Hypothalamus (tissue), 51 donors: ENCODE measurements at places on chromosomes 2 and 18.

GRCh38 chr2:96816836-96817702 is 1.0 kb downstream of the CNNM3 start:
- no peak for DNase-seq

GRCh38 chr2:3586220-3586619 is 8.7 kb upstream of the COLEC11 start:
- no peak for DNase-seq

- DNase-seq = no peak
These were observed 2.2 kb downstream of the CNOT9 start for GRCh38 chr2:218570850-218571249.

DNA sequence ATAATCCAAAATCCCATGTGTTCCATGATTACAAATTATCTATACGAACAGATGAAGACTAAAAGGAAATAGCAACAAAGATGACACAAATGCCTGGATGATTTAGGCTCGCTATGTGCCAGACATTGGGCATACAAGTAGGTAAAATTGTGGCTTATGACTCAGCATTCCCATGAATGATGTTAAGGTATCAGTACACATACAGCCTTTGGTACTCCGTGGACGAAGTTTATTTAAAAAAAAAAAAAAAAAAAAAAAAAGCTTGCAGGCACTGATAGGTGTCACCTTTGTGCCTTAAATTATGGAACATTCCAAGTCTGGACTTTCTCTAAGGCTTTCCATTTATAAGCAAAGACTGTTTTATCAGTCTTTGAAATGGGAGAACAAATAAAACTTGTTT is 2.7 kb downstream of the CHAC2 start:
- no peak for DNase-seq

GRCh38 chr2:2887772-2888387 is 489.7 kb downstream of the EIPR1 start:
- DNase-seq = no peak

DNA sequence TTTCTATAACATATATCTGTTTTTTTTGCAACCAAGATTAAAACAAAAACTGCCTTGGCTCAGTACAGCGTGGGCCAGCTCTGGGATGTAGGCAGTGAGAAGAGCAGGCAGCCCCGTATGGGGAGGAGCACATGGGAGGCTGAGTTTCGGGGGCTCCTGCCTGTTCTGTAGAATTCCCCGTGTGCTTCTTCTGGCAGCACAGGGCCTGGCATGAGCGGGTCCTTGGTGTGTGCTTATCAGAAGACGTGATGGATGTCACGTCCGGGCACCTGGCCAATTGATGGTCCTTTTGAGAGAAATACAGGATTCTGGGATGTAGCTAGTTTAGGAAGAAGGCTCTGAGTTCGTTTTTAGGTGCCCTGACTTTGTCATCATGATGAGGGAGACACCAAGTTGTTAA is 16.2 kb downstream of the IMPA2 start:
- no peak for DNase-seq

- DNase-seq = no peak
These were observed 3.3 kb upstream of the GPBAR1 start for GRCh38 chr2:218257390-218257981.

DNA sequence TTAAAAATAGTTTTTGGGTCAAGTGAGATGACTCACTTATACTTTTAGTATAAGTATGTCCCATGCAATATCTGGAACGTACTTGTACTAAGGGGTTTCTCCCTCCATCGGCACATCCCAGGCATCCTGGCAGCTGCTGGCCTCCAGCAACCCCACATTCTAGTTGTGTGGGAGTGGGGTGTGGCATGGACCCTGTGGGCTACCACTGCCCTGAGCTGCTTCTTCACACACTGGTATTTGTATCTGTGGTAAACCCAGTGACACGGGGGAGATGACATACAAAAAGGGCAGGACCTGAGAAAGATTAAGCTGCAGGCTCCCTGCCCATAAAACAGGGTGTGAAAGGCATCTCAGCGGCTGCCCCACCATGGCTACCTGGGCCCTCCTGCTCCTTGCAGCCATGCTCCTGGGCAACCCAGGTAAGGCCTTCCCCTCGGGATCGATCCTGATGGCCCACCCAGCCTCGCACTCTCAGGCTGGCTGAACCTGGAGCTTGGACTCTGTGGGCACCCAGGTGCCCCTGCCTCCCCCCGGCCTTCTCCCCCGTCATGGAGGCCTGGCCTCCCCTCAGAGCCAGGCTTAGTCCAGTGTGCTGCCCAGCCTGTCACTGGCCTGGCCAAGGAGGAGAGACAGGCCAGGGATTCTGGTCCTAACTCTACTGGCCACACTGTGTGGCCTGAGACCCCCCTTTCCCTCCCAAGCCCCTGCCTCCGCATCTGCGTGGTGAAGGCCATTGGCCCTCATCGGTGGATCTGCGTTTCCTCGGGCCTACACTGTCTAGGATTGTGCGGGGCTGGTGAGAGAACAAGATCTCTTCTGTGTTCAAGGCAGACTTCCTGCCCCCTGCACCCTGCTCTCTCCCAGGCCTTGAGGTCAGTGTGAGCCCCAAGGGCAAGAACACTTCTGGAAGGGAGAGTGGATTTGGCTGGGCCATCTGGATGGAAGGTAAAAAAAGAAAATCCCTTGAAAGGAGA is at the start of gene GNLY:
Gene GNLY (plus strand): TSS at position 307 of the 974 bp plus-strand sequence. CDS start 61 bp downstream, at position 368.
- no peak for DNase-seq

DNA sequence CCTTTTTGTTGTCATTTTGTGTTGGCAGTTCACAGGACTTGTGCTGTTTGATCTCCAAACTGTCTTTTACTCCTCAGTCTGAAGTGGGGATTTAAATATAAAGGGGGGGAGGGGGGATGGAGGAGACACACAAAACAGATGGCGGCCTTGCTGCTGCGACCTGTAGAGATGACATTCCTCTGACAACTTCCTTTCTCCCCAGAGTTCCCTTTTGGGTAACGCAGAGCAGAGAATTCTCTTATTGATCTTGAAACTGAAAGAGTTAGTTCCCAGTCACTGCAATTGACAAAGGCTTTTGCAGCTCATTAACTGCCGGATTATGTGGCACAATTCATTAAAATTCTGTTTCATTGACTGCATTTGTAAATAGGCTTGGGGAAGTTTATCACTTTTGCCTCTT is 279.3 kb downstream of the TSN start:
- DNase-seq = no peak

DNA sequence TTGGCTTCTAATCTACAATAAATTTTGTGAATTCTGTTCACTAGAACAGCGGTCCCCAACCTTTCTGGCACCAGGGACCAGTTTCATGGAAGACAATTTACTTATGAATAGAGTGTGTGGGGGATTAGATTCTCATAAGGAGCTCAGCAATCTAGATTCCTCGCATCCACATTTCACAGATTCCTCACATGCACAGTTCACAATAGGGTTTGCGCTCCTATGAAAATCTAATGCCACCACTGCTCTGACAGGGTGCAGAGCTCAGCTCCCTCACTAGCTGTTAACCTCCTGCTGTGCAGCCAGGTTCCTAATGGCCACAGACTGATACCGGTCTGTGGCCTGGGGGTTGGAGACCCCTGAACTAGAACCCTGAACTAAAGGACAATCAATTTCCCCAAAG is 1568.6 kb upstream of the NXPH2 start:
- DNase-seq = no peak

DNA sequence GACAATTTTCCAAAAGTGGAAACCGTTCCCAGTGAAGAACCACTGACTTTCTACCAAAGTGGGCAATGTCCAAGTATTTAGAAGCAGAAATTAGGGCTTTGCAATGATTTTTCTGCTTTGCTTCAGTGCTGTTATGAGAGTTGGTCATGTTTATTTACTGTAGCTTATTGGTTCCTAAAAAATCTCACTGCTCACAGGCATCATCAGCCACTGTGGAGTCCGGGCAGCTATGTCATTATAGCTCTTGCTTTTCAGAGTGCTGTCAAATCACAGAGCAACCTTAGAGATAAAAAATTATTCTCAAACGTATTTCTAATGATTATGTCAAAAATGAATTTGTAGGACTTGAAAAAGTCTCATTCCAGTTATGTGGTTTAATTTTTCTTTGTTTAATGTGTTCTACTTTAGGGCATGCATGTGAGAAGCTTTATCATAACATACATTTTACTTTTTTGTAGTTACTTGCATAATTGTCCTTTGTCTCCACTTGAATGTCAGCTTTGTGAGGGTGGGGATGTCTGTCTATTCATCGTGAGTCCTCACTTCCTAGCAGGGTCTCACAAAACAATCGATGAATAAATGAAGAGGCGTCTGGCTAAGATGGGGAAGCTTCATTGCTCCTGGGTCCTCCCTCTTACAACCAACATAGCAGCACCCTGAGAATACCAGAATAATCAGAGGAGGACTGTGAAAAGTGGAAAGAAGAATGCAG is 117.6 kb downstream of the TPGS2 start:
- no peak for DNase-seq

GRCh38 chr2:175057078-175057685 is 52.0 kb upstream of the CHN1 start:
- DNase-seq = no peak

DNA sequence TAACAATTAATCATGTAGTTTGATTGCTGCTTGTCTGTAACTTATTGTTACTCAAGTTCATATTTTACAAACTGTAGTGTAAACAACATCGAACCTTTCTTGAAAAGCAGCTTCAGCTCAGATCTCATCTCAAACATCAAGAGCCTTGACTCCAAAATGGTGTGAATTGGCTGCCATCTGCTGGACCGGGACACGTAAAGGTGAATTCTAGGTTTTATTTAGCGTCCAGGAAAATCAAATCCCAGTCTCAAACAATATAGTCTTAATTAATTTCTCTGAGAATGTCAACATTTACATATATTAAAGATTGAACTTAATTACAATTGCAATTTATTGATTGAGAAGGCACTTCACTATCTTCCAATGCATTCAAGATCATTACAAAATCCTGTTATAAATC is 453.0 kb downstream of the GALR1 start:
- no peak for DNase-seq

GRCh38 chr2:64819361-64819760 is 165.6 kb upstream of the SERTAD2 start:
- no peak for DNase-seq

DNA sequence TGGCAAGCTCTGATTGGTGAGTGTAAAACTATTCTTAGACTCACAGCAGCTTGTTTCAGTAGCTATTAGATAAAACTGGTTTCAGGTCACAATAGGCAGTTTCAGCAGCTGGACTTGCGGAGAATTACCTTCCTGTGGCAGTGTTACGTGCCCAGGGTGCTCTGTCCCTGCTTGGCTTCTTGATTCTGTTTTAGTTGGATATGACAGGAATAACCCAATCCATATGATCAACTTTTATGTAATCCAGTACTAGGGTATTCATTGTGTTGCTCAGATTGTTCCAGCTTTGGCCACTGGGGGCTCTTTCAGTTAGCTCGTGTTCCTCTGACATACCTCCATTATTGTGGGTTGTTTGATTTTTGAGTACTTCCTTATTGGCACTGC is 43.1 kb downstream of the INPP4A start:
- DNase-seq = no peak

GRCh38 chr2:134420259-134420658 is 166.4 kb downstream of the MGAT5 start:
- DNase-seq = no peak

- peak; percentile 31 for DNase-seq
These were observed 49.2 kb upstream of the PPP1CB start for GRCh38 chr2:28702415-28702861.
